ENCODE measurements at places on chromosomes 1 and 21.

DNA sequence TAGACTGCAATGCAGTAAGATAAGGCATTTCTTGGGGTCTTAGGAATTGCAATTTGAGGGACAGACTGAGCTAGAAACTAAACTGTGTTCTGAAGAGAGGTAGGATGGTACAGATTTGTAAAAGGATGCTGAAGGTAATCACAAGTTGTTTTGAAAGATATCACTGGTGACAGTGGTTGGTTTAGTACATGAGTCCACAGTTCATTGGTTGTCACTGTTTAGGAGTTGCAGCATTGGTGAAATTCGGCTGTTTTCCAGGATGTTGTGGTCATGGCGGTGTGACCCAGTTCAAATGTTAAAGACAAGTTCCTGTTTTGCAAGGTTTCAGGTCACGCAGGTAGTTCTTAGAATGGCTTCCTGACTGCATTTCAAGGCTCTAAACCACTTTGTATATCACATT lies 292.8 kb upstream of the B3GALT2 start:
- no peak for DNase-seq

DNA sequence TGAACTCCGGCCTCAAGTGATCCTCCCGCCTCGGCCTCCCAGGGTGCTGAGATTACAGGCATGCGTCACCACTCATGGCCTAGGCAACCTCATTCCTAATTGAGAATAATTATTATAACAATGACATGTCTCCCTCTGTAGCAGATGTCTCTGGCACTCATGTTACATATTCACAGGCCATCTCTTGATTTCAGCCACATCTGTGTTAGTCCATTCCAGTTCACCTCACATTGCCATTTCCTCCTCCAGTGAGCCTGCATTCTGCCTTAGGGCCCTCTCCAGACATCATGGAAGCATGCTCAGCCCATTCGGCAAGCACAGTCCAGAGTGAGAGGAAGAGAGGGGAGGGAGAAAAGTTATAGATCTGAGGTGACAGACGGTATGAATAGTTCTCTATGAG lies 32.5 kb downstream of the CDKN2C start:
- no peak for DNase-seq

DNA sequence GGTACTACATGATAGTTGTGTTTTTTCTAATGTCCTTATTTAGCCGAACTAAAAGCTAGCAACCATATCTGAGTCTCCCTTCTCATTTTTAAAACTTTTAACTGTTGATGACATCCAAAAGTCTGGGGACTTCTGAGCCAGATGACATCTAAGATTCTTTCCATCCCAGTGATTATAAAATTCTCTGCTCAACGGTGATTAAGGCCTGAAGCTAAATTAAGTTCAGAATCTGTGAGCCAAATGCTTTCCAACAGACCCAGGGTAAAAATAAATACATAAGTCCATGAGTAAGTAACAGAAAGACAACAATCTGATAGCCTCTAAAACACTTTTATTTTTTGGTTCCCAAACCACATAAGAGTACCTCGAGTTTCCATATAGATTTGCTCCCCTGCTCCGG lies 13.1 kb upstream of the PTP4A2 start:
- DNase-seq: no peak

DNA sequence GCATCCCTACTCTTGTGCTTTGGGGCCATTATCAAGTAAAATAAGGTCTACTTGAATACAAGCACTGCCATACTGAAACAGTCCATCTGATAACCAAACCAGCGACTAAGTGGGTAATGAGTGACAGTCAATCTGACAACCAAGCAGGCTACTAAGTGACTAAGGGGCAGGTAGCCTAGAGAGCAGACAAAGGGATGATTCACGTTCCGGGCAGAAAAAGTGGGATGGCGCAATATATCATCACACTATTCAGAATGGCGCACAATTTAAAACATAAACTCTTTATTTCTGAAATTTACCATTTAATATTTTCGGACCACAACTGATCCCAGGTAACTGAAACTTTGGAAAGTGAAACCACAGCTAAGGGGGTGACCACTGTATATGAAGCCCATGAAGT lies 17.7 kb downstream of the NGF start:
- no peak for DNase-seq

- no peak for DNase-seq
These were observed 74.4 kb upstream of the TIAM1 start for GRCh38 chr21:31418377-31419001.

DNA sequence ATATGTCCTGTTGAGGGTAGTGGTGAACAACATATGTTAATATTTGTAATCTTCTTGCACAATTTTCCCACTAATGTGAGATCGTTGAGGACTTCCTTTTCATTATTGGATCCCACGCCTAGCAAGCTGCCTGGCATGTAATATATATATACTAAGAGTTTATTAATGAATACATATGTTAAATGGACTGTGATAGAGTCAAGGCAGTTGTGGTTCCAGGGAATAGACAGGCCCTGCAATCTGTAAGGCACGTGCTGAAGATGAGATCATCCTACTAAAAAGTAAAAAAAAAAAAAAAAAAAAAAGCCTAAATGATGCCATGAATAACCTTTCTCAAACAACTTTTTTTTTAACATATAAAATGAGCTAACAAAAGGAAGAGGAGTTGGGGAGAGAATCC lies 28.9 kb downstream of the PLPPR5 start:
- no peak for DNase-seq

DNA sequence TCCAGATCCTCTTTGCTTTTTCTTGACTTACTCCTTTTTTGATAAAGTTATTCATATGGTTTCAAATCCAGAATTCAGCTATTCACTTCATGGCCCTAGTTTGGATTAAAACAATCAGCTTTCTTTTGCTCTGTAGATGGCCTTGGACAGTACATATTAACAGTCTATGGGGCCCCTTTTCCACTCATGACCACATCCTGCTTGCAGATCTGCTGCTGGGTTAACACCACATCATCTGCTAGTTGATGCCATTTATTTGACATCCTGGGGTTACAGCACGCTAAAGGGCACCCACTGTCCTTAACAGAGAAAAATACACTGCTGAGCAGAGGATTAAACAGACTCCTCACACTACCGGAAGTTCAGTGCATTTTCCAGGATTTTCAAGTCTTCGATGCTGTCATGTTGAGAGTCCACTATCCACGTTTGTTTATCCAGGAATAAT lies 941 bp upstream of the IFI16 start:
- no peak for DNase-seq

DNA sequence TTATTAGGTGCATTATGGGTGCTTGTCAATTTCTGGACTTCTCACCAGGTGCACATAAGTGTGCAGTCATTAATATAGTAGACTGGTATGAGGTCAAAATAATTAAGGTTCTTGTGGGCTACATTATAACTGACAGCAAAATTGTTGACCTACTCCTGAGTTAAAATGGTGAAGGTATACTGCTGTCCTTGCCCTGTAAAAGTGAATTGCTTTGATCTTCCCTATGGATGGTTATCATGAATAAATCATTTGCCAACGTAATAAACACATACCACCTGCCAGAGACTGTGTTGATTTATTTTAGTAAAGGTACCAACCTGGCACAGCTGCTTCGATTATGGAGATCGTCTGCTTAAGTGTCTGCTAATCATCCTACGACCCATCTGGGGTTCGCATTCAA lies 201.6 kb upstream of the KCNK2 start:
- DNase-seq: no peak

- DNase-seq: no peak
These were observed 196.0 kb downstream of the FMN2 start for GRCh38 chr1:240287722-240288121.

DNA sequence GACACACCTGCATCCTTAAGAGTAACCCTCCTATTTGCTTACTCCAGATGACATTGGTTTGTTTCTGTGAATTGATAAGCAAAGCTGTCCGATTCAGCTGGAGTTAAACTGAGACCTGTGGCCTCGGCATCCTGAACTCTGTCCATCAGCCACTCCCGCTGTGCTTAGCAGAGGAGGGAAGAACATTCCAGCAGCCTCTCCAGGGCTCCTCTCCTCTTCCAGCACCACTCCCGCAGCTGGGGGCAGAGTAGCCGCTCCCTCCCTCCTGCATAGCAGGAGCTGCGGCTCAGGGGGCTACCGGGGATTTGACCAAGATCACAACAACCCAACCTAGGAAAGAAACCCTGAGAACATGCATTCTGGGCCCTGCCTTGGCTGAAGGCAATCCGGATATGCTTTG lies 8.8 kb downstream of the LRRC38 start:
- DNase-seq: no peak

DNA sequence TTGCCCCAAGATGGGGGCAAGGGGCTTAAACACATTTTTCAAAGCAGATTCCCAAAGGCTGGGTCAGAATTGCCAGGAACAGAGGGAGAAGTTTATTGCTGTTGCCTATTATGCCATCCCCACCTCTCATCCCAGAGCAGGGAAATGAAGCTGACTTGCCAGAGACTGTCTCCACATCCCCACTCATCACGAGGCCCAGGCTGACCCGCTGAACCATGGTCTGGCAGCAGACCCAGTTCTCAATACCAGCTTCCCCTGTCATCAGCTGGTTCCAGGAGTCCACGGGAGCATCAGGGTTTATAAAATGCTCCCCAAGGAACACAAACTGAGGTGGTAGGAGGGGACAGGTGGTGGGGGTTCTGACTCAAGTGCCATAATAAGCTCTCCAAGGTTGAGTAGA lies 605.9 kb downstream of the NPHP4 start:
- DNase-seq: no peak

GRCh38 chr1:112520166-112520565 lies 11.4 kb downstream of the WNT2B start:
- DNase-seq: no peak

GRCh38 chr1:234837713-234838112 lies 227.7 kb upstream of the IRF2BP2 start:
- DNase-seq: no peak

DNA sequence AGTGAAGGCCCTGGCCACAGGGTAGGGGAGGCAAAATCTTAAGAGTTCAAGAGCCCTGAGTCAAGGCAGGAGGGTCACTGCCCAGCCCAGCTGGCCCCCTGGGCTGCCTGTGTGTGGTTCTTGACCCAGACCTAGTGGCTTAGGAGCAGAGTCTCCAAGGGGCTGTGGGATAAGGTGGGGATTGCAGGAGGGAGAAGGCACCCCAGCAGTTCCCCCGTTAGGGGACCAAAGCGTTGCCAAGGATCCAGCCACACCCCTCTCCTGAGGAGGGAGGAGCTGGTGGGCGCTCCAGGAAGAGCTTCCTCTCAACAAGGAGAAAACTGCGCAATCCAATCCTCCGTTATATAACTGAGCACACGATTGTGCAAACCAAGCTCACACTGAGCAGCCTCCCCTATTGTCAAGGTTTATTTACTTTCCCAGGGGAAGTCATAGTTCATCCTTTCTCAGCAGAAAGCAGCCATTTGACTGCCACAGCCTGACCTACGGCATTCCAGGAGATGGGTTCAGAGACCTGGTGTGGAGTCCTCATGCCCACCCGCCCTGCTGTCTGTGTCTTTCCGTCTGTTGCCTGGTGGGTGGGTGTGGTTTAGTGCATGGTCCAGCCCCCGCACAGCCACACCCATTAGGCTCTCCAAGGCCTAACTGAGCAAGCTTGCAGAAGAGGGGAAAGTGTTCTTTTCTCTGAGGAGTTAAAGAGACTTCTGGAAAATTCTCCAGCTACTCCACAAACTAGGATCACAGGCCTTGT lies 3.5 kb downstream of the EPHX1 start:
- DNase-seq: peak; percentile 37

- DNase-seq: peak; percentile 60
These were observed 890.2 kb upstream of the B3GALT2 start for GRCh38 chr1:194076646-194077045.

DNA sequence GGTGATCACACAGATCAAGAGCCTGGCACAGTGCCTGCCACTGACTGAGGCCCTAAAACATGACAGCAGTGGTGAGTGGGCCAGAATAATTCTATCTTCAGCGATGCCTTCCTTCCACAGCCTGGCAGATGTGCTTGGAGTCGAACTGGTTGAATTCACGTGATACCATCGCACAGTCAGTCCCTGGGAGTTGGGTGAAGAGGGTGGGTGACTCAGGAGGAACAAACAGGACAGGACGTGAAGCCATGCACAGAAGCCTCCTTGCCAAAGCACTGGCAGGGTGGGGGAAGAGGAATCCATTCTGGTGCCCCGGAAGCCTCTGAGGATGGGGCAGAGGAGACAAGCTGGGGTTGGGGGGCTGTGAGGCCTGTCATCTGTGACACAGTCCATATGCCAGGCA lies 80.3 kb upstream of the WNT4 start:
- DNase-seq: no peak

DNA sequence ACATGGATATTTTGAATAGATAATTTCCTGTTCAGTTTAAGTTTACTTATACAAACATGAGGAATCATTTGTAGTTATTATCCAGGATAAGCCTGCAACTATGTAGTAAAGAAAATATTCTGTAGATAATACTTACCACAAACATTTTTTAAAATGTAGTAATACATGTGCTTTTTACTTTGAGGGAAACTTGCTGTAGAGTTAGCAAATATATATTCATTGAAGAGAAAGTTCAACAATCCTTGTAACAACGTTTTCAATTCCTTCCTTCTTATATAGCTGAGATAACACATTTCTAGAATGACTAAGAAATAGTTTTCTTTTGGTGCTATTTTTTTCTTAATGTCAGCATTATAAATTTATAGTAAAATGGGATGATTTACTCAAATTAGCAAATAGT lies 664.6 kb upstream of the ADAMTS5 start:
- no peak for DNase-seq

GRCh38 chr1:37036667-37037053 lies 2.3 kb upstream of the GRIK3 start:
- no peak for DNase-seq

GRCh38 chr1:111208921-111209320 lies 8.5 kb upstream of the DENND2D start:
- no peak for DNase-seq

- no peak for DNase-seq
These were observed 14.1 kb upstream of the KCNA2 start for GRCh38 chr1:110620250-110620615.

DNA sequence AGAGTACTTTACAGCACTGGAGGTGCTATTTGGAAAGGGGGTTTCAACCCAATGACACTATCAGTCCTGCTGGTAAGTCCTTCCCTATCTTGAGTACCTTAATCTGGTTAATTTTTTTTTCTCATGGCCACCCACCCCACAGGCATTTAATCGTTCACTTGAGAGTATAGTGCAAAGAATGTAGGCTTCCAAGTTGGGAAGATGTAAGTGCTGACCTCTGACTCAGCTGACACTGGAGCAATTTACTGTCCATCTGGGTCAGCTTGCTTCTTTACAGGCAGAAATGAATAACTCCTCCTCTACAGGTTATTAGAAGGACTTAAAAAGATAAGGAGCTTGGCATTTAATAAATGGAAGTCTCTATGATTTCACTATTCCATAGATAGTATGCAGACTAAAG lies 89.6 kb downstream of the AK5 start:
- DNase-seq: no peak

DNA sequence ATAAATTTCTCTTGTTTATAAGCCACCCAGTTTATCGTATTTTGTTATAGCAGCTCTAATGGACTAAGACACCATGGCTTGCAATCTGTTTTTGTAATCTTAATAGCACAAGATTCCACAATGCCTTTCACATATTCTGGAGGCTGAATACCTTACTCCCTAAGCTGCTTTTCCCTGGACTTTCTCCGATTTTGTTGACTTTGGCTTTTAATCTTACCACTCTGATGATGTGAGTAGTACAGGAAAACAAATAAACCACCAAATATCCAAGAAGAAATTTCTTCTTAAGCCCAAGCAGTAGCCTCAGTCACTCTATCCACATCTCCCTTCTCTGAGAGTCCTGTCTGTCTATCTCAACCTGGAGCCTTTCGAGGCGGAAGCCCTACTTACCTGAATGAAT lies 838.6 kb downstream of the LTN1 start:
- DNase-seq: peak; percentile 14

All from brain microvascular endothelial cell (primary cell).